ENCODE measurements at places on chromosomes 2 and 18.

DNA sequence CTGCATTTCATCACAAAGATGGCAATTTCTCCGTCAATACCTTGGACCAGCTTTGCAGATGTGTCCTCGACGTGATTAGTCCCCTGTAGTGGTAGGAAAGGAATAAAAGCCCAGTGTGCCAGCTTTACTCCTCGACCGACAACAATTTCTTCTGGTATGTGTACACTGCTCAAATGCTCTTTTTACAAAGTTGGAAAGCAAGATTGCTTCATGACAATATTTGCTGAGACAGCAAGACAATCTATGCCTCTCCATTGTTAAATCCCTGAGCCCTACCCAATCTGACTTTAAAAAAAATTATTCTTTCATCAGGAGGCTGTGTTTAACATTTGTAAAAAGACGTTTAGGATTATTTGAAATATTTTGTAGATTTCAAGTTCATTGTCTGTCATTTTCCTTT, 27.6 kb upstream of the ZEB2 start:
- DNase-seq, result no peak

GRCh38 chr2:71353248-71353647, 21.7 kb downstream of the ZNF638 start:
- no peak for DNase-seq

GRCh38 chr2:6421138-6421730, 444.5 kb downstream of the CMPK2 start:
- no peak for DNase-seq

DNA sequence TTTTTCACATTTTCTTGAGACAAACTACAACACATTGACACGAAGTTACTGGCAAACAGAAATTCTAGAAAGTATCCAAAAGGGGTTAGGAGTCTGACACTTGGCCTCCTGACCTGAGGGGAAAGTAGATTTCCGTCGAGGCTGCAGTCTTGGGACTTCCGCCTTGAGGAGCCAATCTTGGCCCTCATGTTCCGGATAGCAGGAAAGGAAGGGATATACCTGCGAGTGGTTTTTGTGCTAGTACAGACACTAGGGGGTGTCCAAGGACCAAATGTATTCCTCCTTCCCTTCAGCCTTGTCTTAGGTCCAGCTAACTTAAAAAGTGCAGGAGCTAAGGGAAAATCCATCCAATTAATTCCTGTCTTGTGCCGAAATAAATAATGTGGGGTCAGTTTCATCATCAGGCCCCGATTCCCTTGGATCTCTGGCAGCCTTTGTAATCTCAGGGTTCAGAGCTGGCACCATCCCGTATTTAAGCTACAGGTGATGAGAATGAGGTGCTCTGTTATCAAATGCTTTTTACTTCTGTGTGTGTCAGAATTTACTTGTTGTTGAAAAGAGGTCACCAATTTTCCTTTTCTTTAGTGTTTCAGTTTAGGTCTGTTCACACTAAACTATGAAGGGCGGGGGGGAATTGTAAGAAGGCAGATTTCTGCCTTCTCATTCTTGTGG, 330.2 kb upstream of the FANCL start:
- DNase-seq, result peak; percentile 4
